ENCODE measurements at places on chromosomes 6 and 20.

DNA sequence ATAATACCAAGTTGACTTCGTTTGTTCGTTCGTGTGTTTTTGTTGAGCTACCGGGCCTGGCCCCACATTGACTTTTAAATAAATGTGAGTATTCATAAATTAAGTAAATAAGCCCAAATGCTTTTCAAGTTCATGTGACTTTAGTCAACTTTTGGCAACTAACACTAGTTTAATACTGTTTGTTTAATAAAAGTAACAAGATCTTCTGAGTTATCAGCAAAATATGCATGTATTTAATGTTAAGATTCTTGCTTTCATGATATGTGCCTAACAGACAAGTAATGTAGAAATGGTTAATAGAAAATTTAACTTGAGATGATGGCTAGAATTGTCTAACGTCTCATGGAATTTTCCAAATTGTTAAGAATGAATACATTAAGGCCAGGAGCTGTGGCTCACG lies 38.7 kb upstream of the ECI2 start:
- DNase-seq, result no peak

GRCh38 chr20:57786304-57786932 lies 76.6 kb upstream of the PMEPA1 start:
- DNase-seq, result no peak

- no peak for DNase-seq
These were observed 92.0 kb downstream of the ATXN1 start for GRCh38 chr6:16669227-16669626.

DNA sequence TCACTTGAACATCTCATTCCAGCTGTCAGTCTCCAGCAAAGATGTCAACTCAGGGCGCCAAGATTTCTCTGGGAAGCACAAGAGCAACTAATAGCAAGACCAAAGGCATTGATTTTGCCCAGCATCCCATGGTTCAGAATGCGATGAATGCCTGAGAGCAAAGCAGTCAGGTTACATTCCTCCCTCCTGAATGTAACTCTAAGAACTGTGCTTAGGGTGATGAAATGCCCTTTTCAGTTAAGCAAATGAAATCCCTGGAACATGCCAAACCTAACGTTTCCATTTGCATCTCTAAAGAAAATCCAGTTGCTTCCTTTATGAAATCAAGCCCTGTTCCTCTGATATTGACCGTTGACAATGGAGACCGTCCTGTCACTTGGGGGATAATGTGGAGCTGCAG lies 224.0 kb upstream of the PLN start:
- no peak for DNase-seq

- no peak for DNase-seq
These were observed 78.0 kb downstream of the DZANK1 start for GRCh38 chr20:18388860-18389259.

DNA sequence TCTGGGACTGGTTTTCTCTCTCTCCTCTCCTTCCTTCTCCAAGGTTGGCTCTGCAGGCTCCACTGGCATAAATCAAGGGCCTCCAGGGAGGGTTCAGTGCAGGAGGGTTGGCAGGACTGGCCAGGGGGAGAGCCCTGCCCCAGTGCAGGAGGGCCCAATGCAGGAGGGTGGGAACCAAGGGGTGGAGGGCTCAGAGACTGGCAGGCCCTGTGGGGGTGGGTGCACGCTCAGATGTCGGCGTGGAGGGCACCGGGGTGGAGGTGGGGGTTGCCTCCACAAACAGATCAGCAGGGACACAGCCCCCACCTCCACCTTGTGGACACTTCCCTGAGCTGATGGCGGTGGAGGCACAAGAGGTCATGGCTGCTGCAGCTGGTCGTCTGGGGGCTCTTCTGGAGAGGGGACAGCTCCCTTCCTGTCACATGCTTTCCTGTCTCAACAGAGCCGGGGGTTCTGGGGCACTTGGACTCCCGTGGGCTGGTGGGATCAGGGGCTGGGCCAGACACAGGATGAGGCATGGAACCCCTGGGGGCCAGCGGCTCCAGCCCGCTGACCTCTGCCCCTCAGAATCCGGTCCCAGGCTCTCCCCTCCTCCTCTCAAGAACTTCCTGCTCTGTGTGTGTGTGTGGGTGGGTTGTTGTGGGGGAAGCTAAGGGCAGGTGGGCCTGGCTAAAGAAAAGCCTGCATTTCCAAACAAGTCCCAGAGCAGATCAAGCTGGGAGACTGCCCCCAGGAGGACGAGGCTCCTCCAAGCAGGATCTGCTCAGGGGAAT lies 2.7 kb upstream of the ABHD16B start:
- DNase-seq, result no peak

- no peak for DNase-seq
These were observed 8.0 kb downstream of the TNFAIP3 start for GRCh38 chr6:137875058-137875520.

DNA sequence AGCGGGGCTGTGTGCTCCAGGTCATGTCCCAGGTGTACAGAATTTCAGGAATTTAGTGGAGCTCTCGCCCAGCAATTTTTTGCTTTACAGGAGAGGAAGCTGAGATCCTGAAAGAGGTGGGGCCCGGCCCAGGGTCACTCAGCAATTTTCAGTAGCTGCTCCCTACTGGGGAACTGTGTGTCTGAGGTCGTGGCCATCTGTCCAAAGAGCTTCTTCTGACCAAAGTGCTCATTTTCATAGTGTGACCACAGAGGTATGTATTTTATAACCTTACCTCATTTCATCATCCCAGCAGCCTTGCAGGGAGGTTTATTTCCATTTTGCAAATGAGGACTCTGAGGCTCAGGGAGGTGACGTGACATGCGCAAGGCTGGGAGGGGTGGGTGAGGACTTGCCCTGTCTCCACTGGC lies 46.3 kb downstream of the FAM209B start:
- no peak for DNase-seq

GRCh38 chr6:155075930-155076695 lies 81.0 kb downstream of the TIAM2 start:
- DNase-seq, result no peak

DNA sequence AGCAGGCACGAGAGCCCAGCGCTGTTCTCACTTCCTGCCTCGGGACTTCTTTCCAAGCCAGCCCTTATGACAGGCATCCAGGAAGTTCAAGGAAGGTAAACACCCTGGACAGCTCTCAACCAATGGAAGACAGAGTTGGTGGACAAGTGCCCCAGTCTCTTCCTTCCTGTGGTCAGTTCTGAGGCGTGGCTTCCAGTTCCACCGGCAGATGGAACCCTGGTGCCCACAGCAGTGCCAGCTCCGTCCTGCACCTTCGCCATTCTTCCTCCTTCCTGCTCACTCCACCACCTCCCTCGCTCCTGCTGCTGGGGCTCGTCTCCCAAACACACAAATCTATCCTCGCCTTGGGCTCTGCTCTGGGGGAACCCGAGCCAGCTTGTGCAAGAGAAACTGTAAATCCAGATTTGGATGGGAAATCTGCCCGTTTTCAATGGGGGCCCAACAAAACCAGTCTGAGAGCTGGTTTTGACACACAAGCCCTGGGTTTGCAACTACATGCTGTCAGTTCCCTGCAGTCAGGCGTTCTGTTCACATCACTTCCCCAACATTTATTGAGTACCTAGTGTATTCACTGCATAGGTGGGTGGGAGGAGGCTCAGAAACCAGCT lies 162.7 kb downstream of the GRM4 start:
- no peak for DNase-seq

DNA sequence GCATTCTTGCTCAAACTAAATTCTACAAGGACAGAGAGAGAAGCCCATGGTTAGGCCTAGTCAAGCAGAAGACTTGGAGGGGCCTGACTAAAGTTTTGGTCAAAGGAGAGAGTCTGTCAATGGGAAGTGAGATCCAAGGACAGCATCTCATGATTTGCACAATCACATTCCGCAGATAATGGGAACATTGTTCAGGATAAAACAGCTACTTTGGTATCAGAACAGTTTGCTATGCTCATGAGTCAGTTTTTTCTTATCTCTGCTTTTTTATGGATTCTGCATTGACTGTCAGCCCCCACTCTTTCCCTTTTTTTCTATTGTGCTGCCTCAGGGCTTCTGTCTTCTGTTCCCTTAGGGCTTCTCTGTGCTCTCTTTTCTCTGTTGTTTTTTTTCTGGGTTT lies 28.6 kb downstream of the AKAP7 start:
- no peak for DNase-seq

GRCh38 chr6:34073540-34073939 lies 72.3 kb downstream of the GRM4 start:
- DNase-seq, result no peak

GRCh38 chr20:62800314-62801259 lies 4.0 kb upstream of the OGFR start:
- DNase-seq, result no peak

GRCh38 chr6:89186762-89187161 lies 30.4 kb downstream of the GABRR1 start:
- no peak for DNase-seq

GRCh38 chr6:135537741-135538301 lies 40.3 kb upstream of the AHI1 start:
- no peak for DNase-seq

- no peak for DNase-seq
These were observed 663 bp downstream of the LST1 start for GRCh38 chr6:31586599-31587281.
